GM20000 (cell line): ENCODE measurements at places on chromosomes 3 and 15.
A peak's percentile ranks its signal among the peaks of the same experiment; 100 is the strongest.

- peak; percentile 0 for DNase-seq
These were observed 124.2 kb downstream of the ASB7 start for GRCh38 chr15:100726421-100727190.

GRCh38 chr3:16741890-16742289, 136.7 kb upstream of the DAZL start:
- DNase-seq: no peak

- no peak for DNase-seq
These were observed 5.3 kb downstream of the CHST2 start for GRCh38 chr3:143124601-143125520.

- DNase-seq: no peak
These were observed 85.6 kb downstream of the NEDD4 start for GRCh38 chr15:55907797-55908196.

- no peak for DNase-seq
These were observed 61.9 kb downstream of the TRPM7 start for GRCh38 chr15:50624616-50625168.

- DNase-seq: peak; percentile 9
These were observed 86.9 kb upstream of the PRTG start for GRCh38 chr15:55829826-55830225.

DNA sequence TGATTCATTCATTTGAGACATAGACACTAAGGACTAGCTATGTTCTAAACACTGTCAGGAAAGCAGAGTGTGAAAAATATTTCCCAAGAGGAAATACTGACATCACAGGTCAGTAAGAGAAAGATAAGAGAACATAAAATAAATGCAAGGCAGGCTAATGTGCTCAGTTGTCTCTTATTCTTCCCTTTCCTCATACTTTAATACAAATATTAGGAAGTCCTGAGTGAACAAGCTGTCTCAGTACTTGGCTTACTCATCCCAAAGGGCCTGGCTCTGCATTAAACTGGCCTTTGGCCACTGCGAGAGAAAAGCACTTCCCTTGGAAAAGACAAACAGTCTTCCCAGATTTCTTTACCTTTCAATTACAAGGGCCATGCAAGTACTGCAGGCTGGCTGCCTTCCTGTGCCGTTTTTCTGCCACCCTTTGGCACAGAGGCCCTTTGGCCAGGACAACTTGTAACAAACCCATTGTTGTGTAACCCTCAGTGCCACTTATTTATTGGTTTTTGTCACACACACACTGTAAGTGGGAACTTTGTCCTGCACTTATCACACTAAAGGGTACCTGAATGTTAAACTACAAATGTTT, 31.7 kb downstream of the EDC3 start:
- DNase-seq: no peak

DNA sequence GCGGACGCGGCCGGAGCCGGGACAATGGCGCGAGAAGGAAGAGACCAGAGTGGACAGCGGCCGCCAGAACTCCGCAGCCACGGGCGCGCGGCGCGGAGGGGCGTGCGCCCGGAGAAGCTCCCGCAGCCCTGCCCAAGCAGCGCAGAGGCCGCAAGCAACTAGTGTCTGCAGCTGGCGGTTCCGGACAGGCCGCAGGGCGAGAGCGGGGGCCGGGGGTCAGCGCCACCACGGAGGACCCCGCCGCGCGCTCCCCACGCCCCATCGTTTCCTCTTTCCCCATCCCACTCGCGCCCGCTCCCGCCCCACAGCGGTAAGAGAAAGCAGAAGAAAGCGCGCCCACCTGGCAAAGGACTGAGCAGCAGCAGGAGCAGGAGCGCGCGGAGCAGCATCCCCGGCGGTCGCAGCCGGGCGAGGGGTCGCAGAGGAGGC, 440 bp downstream of the PRTG start:
- DNase-seq: peak; percentile 58

DNA sequence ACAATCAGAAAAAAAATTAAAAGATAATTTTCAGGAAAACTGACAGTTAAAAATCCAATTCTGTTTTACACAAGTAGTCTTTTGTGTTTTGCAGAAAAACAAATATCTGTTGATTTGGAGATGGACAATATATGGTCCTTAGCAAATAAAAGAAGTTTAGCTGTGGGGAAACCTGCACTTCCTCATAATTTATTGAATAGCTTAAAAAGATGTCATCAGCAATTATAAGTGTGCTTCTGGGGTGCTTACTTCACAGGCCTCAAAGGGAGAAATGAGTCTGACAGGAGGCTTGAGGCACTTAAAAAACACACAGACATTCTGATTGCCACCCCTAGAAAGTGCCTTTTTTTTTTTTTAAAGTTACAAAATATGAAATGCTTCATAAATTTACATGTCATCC, 31.6 kb upstream of the CERS3 start:
- DNase-seq: no peak

DNA sequence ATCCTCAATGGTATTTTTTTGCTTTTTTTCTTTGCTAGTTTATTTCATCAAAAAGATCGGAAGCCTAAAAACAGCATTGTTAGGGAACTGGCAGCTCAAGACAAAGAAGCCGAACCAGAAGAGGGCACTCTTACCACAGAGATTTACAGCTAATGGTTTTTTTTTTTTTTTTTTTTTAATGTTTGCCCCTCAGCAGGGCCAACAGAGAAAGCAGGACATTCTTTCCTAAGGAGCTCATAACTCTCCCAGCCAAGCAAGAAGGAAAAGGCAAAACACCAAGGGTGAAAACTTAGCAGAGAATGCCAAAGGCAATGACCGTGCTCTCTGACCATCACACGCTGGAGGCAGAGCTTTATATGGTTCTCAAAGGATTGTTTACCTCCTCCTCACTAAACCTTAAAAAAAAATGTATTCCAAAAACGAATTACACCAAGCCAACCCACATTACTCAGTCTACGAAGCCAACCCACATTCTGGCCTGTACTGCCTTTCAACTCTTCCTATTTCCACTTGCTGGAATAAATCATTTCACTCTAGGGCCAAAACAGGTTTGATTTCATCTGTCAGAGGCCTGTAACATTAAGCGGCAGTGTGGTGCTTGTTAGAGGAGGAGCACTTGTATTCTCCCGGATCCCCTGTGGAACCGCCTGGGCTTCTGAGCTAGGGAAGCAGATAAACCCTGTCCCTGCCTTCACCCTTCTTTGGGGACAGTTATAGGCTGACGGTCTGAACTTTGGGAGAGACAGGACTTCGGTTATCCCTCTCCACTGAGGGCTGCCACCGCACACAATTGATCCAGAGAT, 35.6 kb upstream of the GYG1 start:
- peak; percentile 27 for DNase-seq

DNA sequence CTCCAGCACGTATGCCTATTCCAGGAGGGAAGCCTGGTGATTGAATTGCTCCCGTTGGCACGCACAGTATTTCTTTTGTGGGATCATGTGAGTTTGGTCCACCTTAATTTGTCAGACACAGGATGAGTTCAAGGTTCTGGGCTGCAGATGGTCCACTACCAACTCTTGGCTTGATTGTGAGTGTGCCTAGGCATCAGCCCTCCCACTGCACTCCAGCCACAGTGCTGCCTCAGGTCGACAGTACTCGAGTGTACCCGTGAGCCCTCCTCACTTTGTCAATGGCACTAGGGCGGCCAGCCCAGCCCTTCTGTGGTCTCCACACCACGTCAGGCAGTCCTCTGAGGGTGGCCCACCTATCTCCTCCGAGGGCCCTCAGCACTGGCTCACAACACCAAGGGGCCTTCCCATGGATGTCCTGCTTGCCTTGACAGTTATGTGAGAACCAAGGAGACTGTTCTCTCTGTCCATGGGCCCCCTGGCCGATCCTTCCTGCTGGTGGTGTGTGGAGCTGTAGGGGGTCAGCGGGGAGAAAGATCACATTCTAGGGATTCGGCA, 30.2 kb downstream of the CHRD start:
- no peak for DNase-seq

DNA sequence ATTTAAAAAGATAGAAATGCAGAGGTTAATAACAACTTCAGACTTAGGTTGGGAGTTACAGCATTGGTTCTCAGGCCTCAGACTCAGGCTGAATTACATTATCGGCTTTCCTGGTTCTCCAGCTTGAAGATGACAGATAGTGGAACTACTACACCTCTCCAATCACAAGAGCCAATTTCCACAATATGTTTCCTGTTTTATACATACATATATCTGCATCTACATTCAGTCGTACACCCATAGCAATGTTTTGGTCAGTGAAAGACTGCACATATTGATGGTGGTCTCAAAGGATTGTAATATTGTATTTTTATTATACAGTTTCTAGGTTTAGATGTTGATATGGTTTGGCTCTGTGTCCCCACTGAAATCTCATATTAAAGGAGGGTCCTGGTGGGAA, 35.4 kb downstream of the AADACL2 start:
- no peak for DNase-seq

- no peak for DNase-seq
These were observed 116.1 kb downstream of the KCNH8 start for GRCh38 chr3:19264424-19264823.

GRCh38 chr3:193829781-193830180, 236.8 kb downstream of the OPA1 start:
- DNase-seq: no peak

DNA sequence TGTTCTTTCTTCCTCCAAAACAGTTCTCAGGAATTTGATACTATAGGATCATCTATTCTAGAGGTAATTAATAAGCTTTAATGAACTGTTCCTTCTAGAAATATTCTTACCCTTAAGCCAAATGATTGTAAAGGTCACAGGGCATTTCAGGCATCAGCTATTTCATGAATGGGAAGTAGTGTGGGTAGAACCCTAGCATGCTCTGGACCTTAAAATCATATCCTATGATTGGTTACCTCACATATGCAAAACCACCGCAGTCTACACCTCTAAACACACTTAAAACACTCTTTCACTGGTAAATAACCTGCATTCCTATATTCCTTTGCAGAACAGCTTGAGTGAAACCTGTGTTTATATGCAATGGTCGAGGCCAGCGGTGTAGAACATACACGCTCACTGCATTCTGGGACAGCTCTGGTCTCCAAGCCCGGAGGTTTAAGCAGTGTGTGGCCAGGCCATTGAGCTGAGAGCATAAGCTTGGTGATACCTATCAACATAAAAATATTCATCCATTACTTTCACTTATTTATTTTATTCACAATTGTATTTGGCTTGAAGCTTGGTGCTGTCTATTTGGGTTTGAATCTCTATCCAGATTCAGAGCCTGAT, 87.7 kb upstream of the RASGRP1 start:
- DNase-seq: no peak

DNA sequence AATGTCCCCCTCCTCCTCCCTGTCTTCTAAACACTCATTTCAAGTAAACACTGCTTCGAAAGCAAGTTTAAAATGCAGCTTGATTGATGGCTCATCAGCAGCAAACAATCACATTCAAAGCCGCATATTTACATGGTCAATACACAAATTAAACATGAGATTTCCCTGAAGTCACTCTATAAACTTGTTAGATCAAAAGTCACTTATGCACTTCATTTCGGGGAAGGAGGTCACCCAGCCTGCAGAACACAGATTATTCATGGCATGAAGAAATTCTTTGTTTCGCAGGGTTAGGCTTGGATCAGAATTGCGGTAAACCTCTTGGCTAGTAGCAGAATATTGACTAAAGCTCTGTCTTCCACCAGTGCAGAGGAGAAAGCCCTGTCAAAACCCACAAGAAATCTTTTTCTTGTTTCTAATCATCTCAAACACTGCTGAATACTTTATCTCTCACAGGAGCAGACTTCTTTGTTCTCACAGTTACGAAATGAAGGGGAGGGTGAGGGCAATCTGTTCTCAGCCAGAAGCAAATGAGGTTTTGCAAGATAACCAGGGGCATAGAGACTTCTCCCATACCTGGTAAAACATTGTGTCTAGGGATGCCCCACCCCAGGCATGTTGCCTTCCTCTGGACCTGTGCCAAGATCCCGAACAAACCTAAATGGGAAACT, 133.3 kb upstream of the CHL1 start:
- DNase-seq: no peak

GRCh38 chr15:20353966-20354883, 187.4 kb downstream of the GOLGA6L6 start:
- peak; percentile 37 for DNase-seq
